Mammary microvascular endothelial cell (primary cell): ENCODE measurements at places on chromosomes 5 and 9. TPM values are rescaled to one million over a fixed set of nuclear protein-coding genes. Genes with fewer than 3 reads are reported as not detected.

EXOSC2 gene
- 37.8 and 38.0 TPM in 2 replicates for total RNA-seq

C9orf153 gene
- not detected in 2 replicates for total RNA-seq

PLCXD3 gene
- total RNA-seq = 0.10 and 0.27 TPM in 2 replicates

ACER2 gene
- total RNA-seq = 7.4 and 9.1 TPM in 2 replicates

PDE8B gene
- total RNA-seq = not detected in 2 replicates

IGIP gene
- 0.67 and 2.2 TPM in 2 replicates for total RNA-seq

GADD45G gene
- 0.33 and 0.54 TPM in 2 replicates for total RNA-seq

CCNJL gene
- total RNA-seq = 4.9 and 5.6 TPM in 2 replicates

WDR38 gene
- total RNA-seq = 0.15 TPM in 1 of 2 replicates, not detected in the other

NADK2 gene
- 11.5 and 12.5 TPM in 2 replicates for total RNA-seq

PCDHGA2 gene
- total RNA-seq = 0.73 and 0.79 TPM in 2 replicates

RPP25L gene
- 36.1 and 37.3 TPM in 2 replicates for total RNA-seq

EIF4E1B gene
- total RNA-seq = not detected in 2 replicates

SRD5A1 gene
- 12.6 and 15.0 TPM in 2 replicates for total RNA-seq

CNTNAP3 gene
- total RNA-seq = 3.3 and 7.3 TPM in 2 replicates

GRIA1 gene
- total RNA-seq = not detected in 2 replicates

TRIM36 gene
- total RNA-seq = 1.5 and 1.7 TPM in 2 replicates
